ENCODE measurements at places on chromosomes 3 and 15. TPM values are rescaled to one million over a fixed set of nuclear protein-coding genes. Genes with fewer than 3 reads are reported as not detected.

- DNase-seq = no peak
Measured at GRCh38 chr15:96038650-96039049, 291.9 kb upstream of the NR2F2 start.

Gene NOX5
- total RNA-seq = not detected

Gene SKOR1
- 0.49 TPM for total RNA-seq

DNA sequence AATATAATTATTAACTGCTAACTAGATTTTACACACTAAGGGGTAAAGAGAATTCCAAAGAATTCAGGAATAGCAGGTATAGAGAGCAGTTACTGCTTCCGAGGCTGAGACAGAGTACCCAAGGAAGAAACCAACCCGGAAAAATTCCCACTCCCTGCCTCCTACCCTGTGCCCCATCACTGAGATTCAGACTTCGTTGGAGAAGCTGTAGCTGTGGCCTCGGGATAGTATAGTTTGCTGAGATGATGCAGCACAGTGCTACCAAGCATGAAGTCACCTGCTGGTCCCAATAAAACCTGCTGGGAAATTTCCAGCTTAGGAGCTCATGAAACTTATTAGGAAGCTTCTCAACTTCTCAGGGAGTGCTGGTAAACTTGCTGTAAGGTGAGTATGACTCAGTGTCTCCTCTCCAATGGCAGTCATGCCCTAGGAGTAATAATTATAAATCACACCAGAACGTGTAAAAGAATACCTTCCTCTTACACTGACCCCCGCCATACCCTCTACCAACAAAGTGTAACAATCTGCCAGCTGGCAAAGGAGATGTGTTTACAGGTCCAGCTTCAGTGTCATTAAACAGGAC, 215.2 kb upstream of the ROBO2 start:
- DNase-seq = no peak

DNA sequence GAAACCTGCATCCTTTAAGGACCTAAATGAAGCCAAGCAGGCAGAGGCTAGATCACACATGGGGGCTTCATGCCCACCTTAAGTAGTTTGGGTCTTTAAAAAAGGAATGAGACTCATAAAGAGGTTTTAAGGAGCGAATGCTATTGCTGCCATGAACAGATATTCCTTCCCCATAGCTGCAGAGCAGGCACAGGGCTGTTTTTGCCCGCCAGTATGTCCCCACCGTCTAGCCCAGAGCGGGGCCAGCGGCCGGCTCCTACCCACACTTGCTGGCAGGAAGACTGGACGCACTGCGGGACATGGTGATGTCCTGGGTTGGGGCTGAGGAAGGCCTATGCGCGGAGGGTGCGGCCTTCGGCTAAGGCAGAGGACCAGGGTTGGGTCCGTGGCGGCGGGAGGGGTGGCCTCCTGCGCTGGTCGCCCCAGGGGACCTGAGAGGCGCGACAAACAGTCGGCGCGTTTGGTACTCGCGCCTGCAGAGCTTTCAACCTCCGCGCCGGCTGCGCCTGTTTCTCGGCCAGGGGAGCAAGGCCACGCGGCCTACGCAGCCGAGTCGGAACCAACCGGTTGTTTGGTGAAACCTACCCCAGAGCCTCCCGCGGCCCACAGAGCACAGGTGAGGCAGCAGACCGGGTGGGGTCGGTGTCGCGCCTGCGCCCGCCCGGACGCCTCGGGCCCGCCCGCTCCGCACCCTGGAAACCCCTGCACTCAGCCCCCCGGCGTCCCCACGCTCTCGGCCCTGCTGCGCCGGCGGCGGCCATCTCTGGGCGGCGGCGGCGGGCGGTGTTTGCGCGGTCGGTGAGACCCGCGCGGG, at the start of gene FAIM:
TSS of gene FAIM (plus strand) at position 450 of the 814 bp plus-strand sequence. CDS start 10,956 bp downstream, outside the sequence.
- DNase-seq = peak; percentile 57

- no peak for DNase-seq
Measured at GRCh38 chr3:171142985-171143384, 116.5 kb upstream of the SLC2A2 start.

GRCh38 chr3:194536871-194537637, 50.3 kb upstream of the ATP13A3 start:
- no peak for DNase-seq

Gene FES
- total RNA-seq = 2.8 TPM

Gene CPEB1
- total RNA-seq = 0.84 TPM

Gene LRRIQ4
- 0.16 TPM for total RNA-seq
